ENCODE measurements at places on chromosomes 11 and 22. TPM values are rescaled to one million over a fixed set of nuclear protein-coding genes. Genes with fewer than 3 reads are reported as not detected.

GRCh38 chr22:45650721-45651120, 20.9 kb upstream of the ATXN10 start:
- DNase-seq: no peak

- DNase-seq: no peak
Measured at GRCh38 chr11:130066338-130066737, 3.4 kb upstream of the APLP2 start.

TEF gene
- 1.6 TPM for total RNA-seq

GRCh38 chr11:95650276-95650675, 139.3 kb downstream of the FAM76B start:
- no peak for DNase-seq

LAYN gene
- total RNA-seq: not detected

- no peak for DNase-seq
Measured at GRCh38 chr22:43504666-43505261, 93.0 kb downstream of the MPPED1 start.

APOA1 gene
- not detected for total RNA-seq

SPINDOC gene
- 15.7 TPM for total RNA-seq

DNA sequence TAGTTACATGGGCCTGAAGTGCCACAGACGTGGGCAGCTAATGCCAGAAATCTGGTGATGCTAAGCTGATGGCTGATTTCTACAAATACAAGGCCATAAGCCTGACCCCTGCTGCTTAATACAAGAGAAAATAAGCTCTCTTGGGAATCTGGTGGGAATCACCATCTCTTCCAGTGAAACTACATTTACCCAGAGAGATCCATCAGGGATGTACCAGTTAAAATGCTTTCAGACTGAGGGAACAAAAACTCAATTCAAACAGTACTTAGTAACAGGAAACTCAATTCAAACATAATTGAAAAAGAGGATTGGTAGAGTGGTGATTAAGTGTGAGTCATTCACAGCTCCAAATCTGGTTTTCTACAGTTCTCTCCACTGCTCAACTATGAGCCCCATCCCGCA, 1.7 kb upstream of the CAVIN3 start:
- DNase-seq: no peak

GRCh38 chr11:61954851-61955421, 4.8 kb downstream of the BEST1 start:
- no peak for DNase-seq

DNA sequence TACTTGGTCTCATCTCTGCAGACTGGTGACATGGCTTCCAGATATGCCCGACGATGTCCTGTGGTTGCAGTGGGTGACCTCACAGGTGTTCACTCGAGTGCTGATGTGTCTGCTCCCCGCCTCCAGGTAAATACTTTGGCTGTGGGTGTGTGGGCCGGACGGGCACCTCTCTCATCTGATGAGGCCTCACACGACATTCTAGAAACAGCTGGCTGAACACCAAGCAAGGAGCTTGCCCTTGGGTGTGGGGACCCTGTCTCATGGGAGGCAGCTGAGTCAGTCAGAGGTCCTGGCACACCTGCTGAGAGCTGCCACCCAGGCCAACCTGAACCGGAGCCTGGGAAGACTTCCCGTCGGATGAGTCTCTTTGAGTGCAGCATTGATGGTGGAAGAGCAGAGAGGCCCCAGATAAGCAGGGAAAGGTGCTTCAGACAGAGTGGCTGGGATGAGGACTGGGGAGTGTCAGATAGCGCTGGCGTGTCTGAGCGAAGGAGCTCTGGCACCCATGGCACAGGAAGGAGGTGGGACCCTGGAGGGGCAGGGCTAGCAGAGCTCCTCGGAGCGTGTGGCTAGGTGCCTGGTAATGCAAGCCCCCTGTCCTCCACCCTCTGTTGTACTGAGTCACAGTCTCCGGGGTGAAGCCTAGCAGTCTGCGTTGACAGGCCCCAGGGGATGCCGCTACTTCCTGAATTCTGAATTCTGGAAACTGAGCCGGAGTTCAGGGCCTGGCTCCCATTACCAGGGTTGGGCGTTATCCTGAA, 10.4 kb upstream of the SAMM50 start:
- no peak for DNase-seq

- peak; percentile 33 for DNase-seq
Measured at GRCh38 chr11:59918987-59919589, 19.1 kb upstream of the OOSP1 start.

- no peak for DNase-seq
Measured at GRCh38 chr11:9516113-9516512, 55.3 kb downstream of the ZNF143 start.

DNA sequence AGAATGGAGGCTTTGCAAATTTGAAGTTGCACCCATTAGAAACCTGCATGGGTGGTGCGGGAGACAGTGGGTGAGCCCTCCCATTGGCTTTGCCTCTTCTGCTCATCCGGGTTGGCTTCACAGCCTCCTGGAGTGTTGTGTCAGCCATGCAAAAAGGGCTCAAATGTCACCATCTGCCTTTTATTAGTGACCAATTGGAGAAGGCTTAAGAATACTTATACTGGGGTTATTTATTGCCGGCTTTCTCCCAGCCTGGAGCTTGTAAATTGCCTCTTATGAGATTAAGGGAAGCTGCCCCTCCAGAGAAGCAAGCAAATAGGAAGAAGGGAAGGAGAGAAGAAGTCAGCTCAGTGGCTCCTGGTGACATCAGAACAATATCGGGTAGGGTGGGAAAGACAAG, 182.6 kb downstream of the ST3GAL4 start:
- no peak for DNase-seq

OR8D4 gene
- not detected for total RNA-seq

DNA sequence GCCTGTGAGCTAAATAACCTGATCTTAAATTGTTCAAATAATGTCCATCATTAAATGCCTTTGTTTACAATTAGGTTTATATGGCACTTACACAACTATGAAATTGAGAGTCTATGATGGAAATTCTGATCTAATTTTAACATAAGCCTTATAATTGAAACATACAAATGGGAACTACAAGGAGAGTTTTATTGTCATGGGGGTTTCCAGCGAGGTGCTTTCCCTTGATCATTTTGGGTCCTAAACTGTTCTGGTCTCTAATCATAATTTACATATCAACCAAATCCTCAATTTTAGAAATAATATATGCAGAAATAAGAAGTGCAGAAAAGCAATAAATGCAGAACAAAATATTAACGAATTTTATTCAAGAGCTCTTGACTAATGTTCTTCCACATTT, 44.9 kb downstream of the RRAS2 start:
- DNase-seq: no peak

PRG2 gene
- total RNA-seq: not detected

THY1 gene
- not detected for total RNA-seq

DNA sequence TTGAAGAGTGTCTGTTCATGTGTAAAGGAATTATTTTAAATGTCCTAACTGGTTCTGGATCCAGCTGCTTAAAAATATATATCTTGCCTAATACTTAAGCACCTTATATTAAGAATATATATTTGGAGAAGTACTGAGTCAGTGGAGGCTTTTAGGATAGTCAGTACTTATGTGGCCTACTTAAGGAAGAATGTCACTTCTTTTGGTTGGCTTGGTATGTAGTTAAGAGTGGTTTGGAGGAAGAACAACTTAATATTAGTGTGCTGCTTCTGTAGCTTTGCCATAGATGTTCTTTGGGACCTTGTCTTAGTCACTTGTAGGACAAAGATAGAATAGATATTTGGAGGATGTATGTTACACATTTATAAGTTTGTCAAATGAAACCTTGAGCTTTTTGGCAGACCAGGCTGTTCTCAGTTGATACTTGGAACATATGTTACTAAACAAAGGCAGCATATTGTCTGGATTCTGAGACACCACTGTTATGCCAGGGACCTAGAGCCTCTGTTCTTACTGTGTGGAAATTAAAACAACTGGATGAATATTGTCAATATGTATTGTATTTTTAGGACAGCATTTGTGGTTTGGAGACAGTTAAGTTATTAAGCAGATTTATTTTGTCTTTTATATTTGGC, 4.9 kb downstream of the HIPK3 start:
- no peak for DNase-seq

DNA sequence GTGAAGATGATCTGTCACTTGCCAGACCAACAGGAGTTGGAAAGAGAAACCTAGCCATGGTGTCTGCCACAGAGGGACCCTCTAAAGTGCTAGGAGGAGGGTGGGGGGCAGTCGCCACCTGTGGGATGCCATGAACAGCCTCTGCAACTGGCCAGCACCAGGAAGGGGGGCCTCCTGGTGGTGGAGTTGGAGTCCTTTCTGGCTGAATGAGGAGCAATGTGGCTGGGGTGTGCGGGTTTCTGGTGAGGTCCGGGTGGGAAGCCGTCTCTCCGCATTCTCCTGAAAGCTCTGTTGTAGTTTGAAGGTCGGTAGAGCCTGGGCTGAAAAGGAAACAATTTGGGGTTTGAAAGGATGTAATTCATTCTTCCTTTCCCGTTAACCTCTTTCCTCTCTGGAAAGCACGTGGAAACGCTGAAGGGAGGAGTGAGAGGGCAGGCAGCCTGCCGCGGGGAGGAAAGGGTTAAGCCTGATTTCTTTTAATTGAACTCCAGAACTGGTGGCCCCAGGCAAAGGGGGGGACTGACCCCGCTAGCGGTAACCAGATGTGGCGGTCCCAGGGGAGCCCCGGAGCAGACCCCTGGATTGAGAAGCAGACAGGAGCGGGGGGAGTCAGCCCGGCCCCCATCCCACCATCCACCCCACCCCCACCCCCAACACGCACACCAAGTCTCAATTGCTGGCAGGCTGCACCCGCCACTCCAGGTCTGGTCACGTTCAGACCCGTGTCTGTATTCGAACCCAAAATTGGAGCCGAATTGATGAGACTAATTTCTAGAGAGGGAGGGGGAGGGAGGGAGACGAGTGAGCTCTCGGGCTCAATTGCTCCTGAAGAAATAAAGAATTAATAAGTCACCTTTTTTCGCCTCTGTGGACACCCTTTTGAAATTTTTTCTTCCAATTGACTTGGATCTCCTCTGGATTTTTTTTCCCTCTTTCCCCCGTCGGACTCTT, 1.8 kb upstream of the FLI1 start:
- no peak for DNase-seq

ANO1 gene
- total RNA-seq: 2.7 TPM

FBLN1 gene
- total RNA-seq: 3.9 TPM

- no peak for DNase-seq
Measured at GRCh38 chr11:43866520-43866919, 14.1 kb upstream of the ALKBH3 start.

- peak; percentile 30 for DNase-seq
Measured at GRCh38 chr22:25564320-25564978, at the start of gene GRK3. TSS of gene GRK3 (plus strand) at chr22:25564675. CDS start at chr22:25565041, 366 bp downstream.

DNA sequence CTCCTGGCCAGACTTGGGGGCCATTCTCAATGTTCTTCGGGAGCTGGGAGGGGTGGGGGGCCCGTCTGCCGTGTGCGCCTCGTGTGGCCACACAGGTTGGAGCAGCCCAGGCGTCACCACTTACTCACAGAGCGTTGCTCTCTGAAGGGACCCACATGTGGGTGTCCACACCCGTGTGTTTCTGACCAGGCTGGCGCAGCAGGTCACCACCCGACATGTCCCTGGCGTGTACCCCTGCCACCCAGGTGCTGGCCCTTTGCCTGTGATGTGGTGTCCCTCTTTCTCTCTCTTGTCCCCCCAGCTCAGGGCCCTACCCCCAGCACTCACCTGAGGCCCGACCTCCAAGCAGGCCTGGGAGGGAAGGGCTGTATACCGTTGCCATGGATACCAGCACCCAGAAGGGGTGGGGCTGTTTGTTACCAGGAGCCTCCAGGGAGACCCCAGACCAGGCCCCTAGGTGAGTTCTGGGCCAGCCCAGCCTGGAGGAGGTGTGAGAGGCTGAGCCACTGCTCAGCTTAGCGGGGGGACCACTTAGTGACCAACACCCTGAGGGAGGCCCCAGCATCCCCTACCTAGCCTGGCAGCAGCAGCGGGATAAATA, 1.4 kb downstream of the LMNTD2 start:
- DNase-seq: no peak

LMO2 gene
- 0.20 TPM for total RNA-seq

- DNase-seq: no peak
Measured at GRCh38 chr11:47918882-47919495, 61.4 kb upstream of the PTPRJ start.

RAG2 gene
- total RNA-seq: not detected

- no peak for DNase-seq
Measured at GRCh38 chr22:39233710-39234471, 10.9 kb downstream of the PDGFB start.

- DNase-seq: no peak
Measured at GRCh38 chr11:16956538-16957153, 57.6 kb downstream of the PLEKHA7 start.

DNA sequence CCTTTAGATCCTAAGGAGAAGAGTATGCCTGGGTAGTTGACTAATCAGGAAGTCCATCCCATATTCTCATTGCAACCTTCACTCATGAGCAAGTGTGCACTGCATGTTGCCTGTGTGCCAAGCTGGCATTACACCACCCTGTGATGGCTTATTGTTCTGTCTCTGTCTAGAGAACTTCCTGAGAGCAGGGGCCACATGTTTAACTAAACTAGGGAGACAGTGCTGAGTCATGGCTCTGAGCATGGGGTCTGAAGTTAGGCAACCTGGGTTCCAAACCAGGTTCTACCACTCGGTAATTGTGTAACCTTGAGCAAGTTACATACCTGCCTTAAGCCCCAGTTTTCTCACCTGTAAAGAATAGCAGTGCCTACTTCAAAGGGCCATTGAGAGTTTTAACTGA, 39.6 kb downstream of the CSNK2A3 start:
- peak; percentile 8 for DNase-seq

GRCh38 chr11:111088847-111089355, 156.6 kb upstream of the POU2AF2 start:
- DNase-seq: no peak

GRCh38 chr11:118544010-118544646, 13.1 kb downstream of the TMEM25 start:
- no peak for DNase-seq

RAB38 gene
- 6.6 TPM for total RNA-seq

MAPK8IP1 gene
- 0.35 TPM for total RNA-seq

DNA sequence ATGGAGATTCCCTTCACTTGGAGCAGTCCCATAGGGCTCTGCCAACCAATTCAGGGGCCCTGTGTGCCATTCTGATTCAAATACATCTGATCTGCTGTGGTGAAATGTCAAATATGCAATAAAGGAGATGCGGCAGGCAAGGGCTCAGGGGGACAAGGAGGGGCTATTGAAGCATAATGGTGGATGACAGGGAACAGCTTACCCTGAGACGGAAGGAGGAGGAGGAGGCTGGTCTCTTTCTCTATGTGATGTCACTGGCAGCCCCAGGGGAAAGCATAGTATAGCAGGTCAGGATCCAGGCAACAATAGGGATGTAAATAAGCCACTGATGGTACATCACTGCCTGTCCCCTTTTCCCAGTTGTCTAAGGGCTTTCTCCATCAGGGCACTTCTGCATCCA, 350.9 kb upstream of the SYN3 start:
- DNase-seq: no peak

TUBA8 gene
- total RNA-seq: 0.45 TPM

GRCh38 chr11:71301858-71302533, 49.6 kb upstream of the SHANK2 start:
- DNase-seq: no peak

CRYAB gene
- 12.4 TPM for total RNA-seq

MS4A6A gene
- not detected for total RNA-seq

GRCh38 chr22:43777286-43777685, 34.8 kb downstream of the EFCAB6 start:
- DNase-seq: no peak

- no peak for DNase-seq
Measured at GRCh38 chr11:19984048-19984742, 176.1 kb downstream of the DBX1 start.

All from NCI-H460 (cell line).